ENCODE measurements at places on chromosomes 7 and 10. TPM values are rescaled to one million over a fixed set of nuclear protein-coding genes. Genes with fewer than 3 reads are reported as not detected.

LOXL4 gene
- total RNA-seq, result 1.4 TPM

SPDYE16 gene
- 0.22 TPM for total RNA-seq

PTPRZ1 gene
- total RNA-seq, result not detected

ZCCHC24 gene
- total RNA-seq, result 5.7 TPM

RBP3 gene
- not detected for total RNA-seq

TRA2A gene
- 112 TPM for total RNA-seq

DNA sequence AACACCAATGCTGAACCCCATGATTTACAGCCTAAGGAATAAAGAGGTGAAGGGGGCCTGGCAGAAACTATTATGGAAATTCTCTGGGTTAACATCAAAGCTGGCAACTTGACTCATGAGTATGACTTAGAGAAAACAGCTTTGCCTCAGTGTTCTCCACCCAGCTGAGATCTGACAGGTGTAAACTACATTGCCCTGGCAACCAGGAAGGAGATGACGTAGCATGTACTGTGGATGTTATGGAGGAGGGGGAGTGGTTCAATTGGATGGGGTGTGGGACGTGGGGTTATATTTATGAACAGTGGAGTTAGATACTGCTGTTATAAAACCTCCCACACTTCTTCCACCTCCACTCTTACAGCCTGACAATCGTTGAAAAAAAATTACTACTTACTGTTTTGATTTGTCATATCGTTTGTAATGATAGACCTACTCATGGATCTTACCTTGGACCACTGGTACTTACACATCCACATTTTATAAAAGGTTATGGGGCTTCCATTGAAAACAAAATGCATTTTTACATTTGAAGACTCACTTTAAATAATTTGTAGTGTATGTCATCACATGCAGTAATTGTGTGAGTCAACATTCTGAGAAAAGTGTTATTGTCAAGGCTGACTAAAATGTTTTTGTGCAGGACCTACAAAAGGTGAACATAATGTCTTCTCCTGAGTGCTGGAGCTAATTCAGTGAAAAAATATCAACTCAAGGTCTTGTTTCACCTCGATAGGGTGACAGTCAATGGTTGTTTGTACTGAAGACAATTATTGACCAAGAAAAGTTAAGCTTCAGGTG is 6.4 kb downstream of the OR2F1 start:
- H3K4me3 ChIP-seq, result no peak overlapping the region
- no peak overlapping the region for H3K27ac ChIP-seq

- peaks cover 38% of the 10 kb centered on the region for H3K4me1 ChIP-seq
- H3K36me3 ChIP-seq, result no peaks in the 10 kb centered on the region
- no peak overlapping the region for H3K4me3 ChIP-seq
- peak; percentile 85 for DNase-seq
- peak overlapping the region; percentile 88 for H3K27ac ChIP-seq
These were observed 33.4 kb downstream of the OGDH start for GRCh38 chr7:44639671-44640321.

GRCh38 chr10:66882271-66882670 is 43.6 kb upstream of the LRRTM3 start:
- H3K27ac ChIP-seq, result no peak overlapping the region
- H3K4me3 ChIP-seq, result no peak overlapping the region
- H3K4me1 ChIP-seq, result no peaks in the 10 kb centered on the region
- no peaks in the 10 kb centered on the region for H3K27me3 ChIP-seq
- H3K36me3 ChIP-seq, result no peaks in the 10 kb centered on the region
- no peak for DNase-seq

DNA sequence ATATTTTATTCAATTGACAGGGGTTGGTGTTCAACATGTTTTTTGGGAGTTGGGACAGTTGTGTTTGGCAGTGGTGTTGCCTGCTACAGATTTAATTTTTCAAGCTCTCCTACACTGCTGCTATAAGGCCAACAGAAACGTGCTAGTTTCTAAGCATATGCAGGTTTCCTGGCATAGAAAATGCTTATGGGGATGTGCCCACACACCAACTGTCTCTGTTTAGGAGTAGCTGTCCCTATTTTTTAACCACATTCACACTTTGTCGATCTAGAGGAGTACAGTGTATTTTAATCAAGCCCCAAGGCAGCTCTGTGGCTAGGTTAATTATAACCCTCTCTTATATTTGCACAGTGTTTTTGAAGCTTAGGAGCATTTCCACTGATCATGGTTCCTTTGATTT is 28.6 kb downstream of the TMEM178B start:
- no peaks in the 10 kb centered on the region for H3K27me3 ChIP-seq
- H3K36me3 ChIP-seq, result no peaks in the 10 kb centered on the region
- H3K4me1 ChIP-seq, result no peaks in the 10 kb centered on the region
- no peak overlapping the region for H3K27ac ChIP-seq
- H3K4me3 ChIP-seq, result no peak overlapping the region
- no peak for DNase-seq

GRCh38 chr7:23232966-23233365 is 13.6 kb upstream of the GPNMB start:
- no peaks in the 10 kb centered on the region for H3K4me1 ChIP-seq
- peaks cover 6% of the 10 kb centered on the region for H3K27me3 ChIP-seq

- H3K4me1 ChIP-seq, result no peaks in the 10 kb centered on the region
- no peaks in the 10 kb centered on the region for H3K27me3 ChIP-seq
- DNase-seq, result no peak
- H3K4me3 ChIP-seq, result no peak overlapping the region
These were observed 338.2 kb downstream of the SDK1 start for GRCh38 chr7:3639253-3639652.

GRCh38 chr10:130804281-130804680 is 507.2 kb downstream of the TCERG1L start:
- H3K36me3 ChIP-seq, result no peaks in the 10 kb centered on the region
- H3K4me3 ChIP-seq, result no peak overlapping the region
- no peaks in the 10 kb centered on the region for H3K27me3 ChIP-seq
- DNase-seq, result no peak

DNA sequence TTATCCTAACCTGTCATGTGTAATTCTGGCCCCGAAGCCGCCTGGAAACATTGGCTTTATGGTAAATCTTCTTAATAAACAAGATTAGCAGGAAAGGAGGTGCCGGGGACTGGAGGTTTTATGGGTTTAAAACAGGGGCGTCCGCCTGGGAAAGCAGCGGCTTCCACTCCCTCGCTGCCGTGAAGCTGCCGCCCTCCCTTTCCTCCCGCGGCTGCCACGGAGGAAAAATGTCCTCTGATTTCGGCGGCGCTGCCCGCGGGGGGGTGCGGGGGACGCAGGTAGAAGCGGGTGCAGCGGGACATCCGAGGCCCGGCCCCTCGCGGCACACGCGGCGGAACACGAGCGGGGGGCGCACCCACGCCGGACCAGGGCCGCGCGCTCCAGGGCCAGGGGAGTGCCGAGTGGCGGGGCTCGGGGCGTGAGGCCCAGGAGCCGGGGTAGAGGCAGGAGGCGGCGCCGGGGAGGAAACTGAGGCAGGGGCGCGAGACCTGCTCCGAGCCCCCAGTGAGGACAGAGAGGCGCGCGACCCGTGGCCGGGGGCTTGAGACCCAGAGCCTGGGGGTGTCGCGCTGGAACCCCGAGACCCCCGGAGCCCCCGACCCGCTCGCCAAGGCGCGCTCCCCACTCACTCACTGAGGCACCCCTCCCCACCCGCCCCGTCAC is 993 bp downstream of the PTPRN2 start:
- no peaks in the 10 kb centered on the region for H3K36me3 ChIP-seq
- H3K4me1 ChIP-seq, result no peaks in the 10 kb centered on the region
- H3K27ac ChIP-seq, result no peak overlapping the region

DNA sequence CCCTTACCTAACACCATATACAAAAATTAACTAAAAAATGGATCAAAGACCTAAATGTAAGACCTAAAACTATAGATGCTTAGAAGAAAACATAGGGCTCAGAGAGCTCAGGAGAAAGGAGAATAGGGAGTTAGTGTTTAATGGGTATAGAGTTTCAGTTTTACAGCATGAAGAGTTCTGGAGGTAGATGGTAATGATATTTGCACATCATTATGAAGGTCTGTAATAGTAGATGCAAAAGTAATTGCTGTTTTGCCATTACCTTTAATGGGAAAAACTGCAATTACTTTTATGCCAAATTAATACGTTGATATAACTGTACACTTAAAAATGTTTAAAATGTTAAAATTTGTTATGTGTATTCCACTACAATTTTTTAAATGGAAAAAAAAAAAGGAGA is 39.2 kb upstream of the NANOS1 start:
- H3K27me3 ChIP-seq, result peaks cover 2% of the 10 kb centered on the region
- no peak for DNase-seq
- H3K4me1 ChIP-seq, result no peaks in the 10 kb centered on the region

GRCh38 chr7:134290286-134290685 is 26.4 kb downstream of the SLC35B4 start:
- H3K27me3 ChIP-seq, result peaks cover 3% of the 10 kb centered on the region
- no peaks in the 10 kb centered on the region for H3K36me3 ChIP-seq
- no peak for DNase-seq

GRCh38 chr7:117993377-117994003 is 120.2 kb upstream of the CTTNBP2 start:
- no peak overlapping the region for H3K4me3 ChIP-seq
- no peaks in the 10 kb centered on the region for H3K36me3 ChIP-seq
- no peaks in the 10 kb centered on the region for H3K4me1 ChIP-seq
- H3K27ac ChIP-seq, result no peak overlapping the region

DNA sequence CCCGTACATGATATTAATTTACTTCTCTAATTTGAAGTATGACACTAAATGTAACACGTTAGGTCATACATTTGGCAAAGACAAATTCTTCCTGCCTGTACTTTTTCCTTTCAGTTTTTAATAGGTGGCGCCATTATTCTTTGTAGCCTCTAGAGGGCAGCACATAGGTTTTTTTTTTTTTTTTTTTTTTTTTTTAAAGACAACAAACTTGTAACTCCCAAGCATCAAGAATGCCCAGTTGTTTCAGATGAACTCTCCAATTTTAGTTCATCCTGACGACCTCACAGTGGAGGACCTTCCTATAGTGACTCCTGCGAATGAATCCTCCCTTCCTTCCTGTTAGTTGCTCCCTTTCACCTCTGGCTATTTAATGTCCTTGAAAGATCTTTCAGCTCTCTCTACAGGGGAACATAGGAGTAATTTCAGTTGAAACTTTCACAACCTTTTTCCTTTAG is 139.3 kb upstream of the HDAC9 start:
- no peak overlapping the region for H3K27ac ChIP-seq
- DNase-seq, result peak; percentile 71
- no peak overlapping the region for H3K4me3 ChIP-seq
- H3K27me3 ChIP-seq, result no peaks in the 10 kb centered on the region
- peaks cover 2% of the 10 kb centered on the region for H3K4me1 ChIP-seq

DNA sequence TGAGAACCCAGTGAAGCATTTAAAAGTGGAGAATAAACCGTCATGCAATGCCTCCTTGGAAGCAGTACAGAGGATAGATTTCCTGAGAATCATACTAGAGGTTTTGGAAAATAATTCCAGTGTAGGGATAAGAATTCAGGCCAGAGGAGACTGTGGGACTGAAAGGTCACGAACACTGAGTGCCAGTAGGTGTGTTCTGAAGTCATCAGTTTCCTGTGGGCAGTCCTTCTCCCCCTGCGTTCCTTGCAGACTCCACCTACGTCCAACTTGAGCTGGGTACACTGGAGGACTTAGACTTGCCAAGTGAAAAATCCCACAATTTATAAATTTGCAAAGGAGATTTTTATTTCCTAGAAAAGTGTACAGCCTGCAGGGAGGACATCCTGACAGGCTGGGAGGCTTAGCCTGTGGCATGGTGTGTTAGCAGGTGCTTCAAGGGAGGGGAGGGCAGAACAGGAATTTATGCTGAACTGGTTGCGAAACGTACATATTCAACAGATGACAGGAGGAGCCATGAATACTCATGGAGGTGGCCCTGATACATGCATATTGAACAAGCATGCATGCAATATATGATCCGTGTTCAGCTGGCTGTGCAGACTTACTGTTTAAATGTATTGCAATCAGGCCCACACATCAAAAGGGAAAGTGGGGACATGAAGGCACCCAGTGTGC is 72.9 kb upstream of the POM121L12 start:
- H3K36me3 ChIP-seq, result no peaks in the 10 kb centered on the region
- no peak for DNase-seq
- H3K27ac ChIP-seq, result no peak overlapping the region
- peaks cover 16% of the 10 kb centered on the region for H3K4me1 ChIP-seq
- no peaks in the 10 kb centered on the region for H3K27me3 ChIP-seq
- no peak overlapping the region for H3K4me3 ChIP-seq

- DNase-seq, result peak; percentile 91
- H3K4me3 ChIP-seq, result peak overlapping the region; percentile 90
- H3K27me3 ChIP-seq, result no peaks in the 10 kb centered on the region
These were observed 511 bp upstream of the NRP1 start for GRCh38 chr10:33334805-33335550.

GRCh38 chr10:99674762-99675161 is 15.5 kb downstream of the ENTPD7 start:
- H3K27me3 ChIP-seq, result no peaks in the 10 kb centered on the region
- H3K4me3 ChIP-seq, result no peak overlapping the region
- no peak overlapping the region for H3K27ac ChIP-seq
- H3K4me1 ChIP-seq, result no peaks in the 10 kb centered on the region

- no peak overlapping the region for H3K4me3 ChIP-seq
- H3K36me3 ChIP-seq, result no peaks in the 10 kb centered on the region
- no peak overlapping the region for H3K27ac ChIP-seq
- no peak for DNase-seq
These were observed 329.7 kb downstream of the PRPF18 start for GRCh38 chr10:13916384-13916947.

GRCh38 chr10:115774721-115775120 is 498.3 kb downstream of the GFRA1 start:
- DNase-seq, result no peak
- H3K36me3 ChIP-seq, result no peaks in the 10 kb centered on the region
- H3K27me3 ChIP-seq, result no peaks in the 10 kb centered on the region
- no peak overlapping the region for H3K4me3 ChIP-seq
- H3K4me1 ChIP-seq, result no peaks in the 10 kb centered on the region

- no peaks in the 10 kb centered on the region for H3K36me3 ChIP-seq
- DNase-seq, result no peak
- H3K27me3 ChIP-seq, result no peaks in the 10 kb centered on the region
- H3K27ac ChIP-seq, result no peak overlapping the region
- H3K4me1 ChIP-seq, result no peaks in the 10 kb centered on the region
These were observed 104.6 kb downstream of the PON1 start for GRCh38 chr7:95219721-95220120.

DNA sequence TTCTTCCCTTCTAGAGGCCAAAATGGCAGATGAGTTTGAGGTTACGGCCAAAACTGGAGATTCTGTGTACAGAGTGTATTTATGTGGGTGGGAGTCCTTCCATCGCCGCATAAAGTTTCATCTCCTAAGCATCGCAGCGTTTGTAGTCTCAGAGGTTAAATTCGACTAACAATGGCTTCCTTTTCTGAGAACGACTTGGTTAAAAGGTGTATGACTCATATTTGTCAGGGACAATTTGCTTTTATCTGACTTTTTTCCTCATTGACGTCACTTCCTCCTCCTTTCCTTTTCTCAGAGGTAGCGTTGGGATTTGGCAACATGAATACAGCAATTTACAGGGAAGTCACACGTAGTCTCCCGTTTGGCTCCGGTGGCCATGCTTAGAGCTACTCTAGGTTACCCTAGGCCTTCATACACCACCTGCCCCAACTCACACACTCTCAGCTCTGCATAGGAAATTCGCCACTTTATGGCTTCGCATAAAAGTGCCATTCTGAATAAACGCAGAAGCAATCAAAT is 37.6 kb upstream of the TCF7L2 start:
- DNase-seq, result peak; percentile 69
- H3K27ac ChIP-seq, result peak overlapping the region; percentile 40
- H3K36me3 ChIP-seq, result no peaks in the 10 kb centered on the region

- peaks cover under 1% of the 10 kb centered on the region for H3K27me3 ChIP-seq
- no peak for DNase-seq
- H3K36me3 ChIP-seq, result no peaks in the 10 kb centered on the region
- H3K4me1 ChIP-seq, result no peaks in the 10 kb centered on the region
These were observed 72.9 kb downstream of the ZNF783 start for GRCh38 chr7:149334930-149335329.

GRCh38 chr7:107173691-107174406 is 5.0 kb downstream of the HBP1 start:
- H3K36me3 ChIP-seq, result no peaks in the 10 kb centered on the region
- H3K27me3 ChIP-seq, result no peaks in the 10 kb centered on the region
- no peak for DNase-seq
- H3K4me1 ChIP-seq, result peaks cover 6% of the 10 kb centered on the region
- no peak overlapping the region for H3K4me3 ChIP-seq

Measured in endothelial cell of umbilical vein (primary cell).